Lower leg skin (tissue), 4 donors: ENCODE measurements at places on chromosomes 6 and 20. TPM values are rescaled to one million over a fixed set of nuclear protein-coding genes. Genes with fewer than 3 reads are reported as not detected.

Gene AIF1
- total RNA-seq, result 13.7 TPM

Gene SLC22A23
- 29.2 TPM for total RNA-seq

Gene BPIFB2
- total RNA-seq, result not detected

Gene C20orf144
- total RNA-seq, result not detected

Gene TSBP1
- not detected for total RNA-seq

Gene SEMG1
- 0.34 TPM for total RNA-seq

Gene PPP1R14C
- 118 TPM for total RNA-seq

Gene ANKS1A
- total RNA-seq, result 25.3 TPM
